Activated CD4-positive, alpha-beta T cell treated with anti-CD3 and anti-CD28 coated beads, Interleukin-2, amount 50 U/mL, for 4 hours (primary cell): ENCODE measurements at places on chromosomes 7 and 10.
A peak's percentile ranks its signal among the peaks of the same experiment; 100 is the strongest.

- DNase-seq = no peak
Observed at GRCh38 chr7:75698358-75698757, 40.4 kb downstream of the HIP1 start.

GRCh38 chr10:132638130-132638515, 100.5 kb downstream of the INPP5A start:
- no peak for DNase-seq

GRCh38 chr10:92291921-92292845, 1.2 kb downstream of the MARCHF5 start:
- DNase-seq = peak; percentile 15

DNA sequence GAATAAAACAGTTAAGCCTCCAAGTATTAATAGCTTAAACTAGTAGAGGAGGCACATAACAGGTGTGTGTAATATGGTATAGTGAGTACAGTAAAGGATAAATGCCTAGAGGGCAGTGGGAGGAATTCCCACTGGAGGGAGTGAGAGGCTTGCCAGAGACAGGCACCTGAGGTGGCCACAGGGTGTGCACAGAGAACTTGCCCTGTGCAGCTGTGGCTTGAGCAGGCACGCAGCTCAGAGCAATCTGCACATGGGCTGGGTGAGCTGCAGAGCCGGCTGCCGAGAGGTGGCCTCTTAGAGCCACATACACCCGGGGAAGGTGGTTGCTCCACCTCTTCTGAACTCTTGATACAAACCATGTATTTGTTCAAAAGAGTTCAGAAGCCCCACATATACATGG, 237.1 kb downstream of the COBL start:
- DNase-seq = no peak

- DNase-seq = no peak
Observed at GRCh38 chr10:514137-514671, 175.3 kb downstream of the DIP2C start.
